ENCODE measurements at places on chromosomes 1 and 21.

- DNase-seq: no peak
These were observed 81.9 kb upstream of the GALNT2 start for GRCh38 chr1:229984992-229985612.

GRCh38 chr1:54465351-54465811 lies 59.2 kb upstream of the SSBP3 start:
- DNase-seq: no peak

GRCh38 chr21:37001441-37001840 lies 5.1 kb upstream of the RIPPLY3 start:
- DNase-seq: no peak

GRCh38 chr1:165759095-165759494 lies 9.6 kb downstream of the TMCO1 start:
- no peak for DNase-seq

DNA sequence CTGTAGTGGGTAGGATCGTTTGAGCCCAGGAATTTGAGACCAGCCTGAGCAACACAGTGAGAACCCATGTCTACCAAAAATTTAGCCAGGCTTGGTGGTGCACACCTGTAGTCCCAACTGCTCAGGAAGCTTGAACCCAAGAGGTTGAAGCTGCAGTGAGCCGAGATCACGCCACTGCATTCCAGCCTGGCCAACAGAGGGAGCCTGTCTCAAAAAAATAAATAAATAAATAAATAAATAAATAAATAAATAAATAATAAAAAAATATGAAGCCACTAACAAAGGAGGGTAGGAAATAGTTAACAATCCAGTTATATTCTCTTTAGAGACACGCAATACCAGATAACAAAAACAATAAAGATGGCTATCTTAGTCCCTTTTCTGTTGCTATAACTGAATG lies 11.9 kb upstream of the CBR3 start:
- DNase-seq: no peak

- no peak for DNase-seq
These were observed 15.5 kb downstream of the TNFRSF8 start for GRCh38 chr1:12078575-12078937.

DNA sequence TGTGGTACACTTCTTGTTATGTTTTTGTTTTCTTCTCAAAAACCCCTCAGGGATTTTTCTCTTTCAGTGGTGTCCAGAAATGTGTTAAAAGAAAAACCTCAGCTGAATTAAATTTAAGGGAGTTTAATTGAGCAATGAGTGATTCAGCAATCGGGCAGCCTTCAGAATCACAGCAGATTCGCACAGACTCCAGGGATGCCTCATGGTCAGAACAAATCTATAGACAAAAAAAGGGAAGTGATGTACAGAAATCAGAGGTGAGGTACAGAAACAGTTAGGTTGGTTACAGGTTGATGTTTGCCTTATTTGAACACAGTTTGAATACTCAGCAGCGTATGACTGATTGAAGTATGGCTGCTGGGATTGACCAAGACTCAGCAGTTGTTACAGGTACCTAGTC lies 86.2 kb downstream of the TLR5 start:
- no peak for DNase-seq

DNA sequence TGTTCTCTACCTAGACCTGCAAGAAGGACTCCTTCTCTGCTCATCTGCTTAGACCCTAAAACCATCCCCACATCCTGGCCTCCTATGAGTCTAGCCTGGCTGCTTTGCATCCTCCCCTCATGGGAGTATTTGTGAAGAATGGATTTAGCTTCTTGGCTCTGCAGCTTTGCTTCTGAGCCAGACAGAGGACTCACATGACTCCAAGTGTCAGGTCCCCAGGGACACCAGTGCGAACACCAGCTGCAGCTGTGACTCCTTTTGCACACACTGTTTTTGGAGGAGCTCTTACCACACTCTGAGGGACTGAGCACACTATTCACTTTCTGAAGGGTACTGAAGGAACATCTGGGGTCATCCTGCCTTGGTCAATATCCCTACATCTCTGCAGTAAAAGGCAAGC lies 131.8 kb upstream of the SGIP1 start:
- no peak for DNase-seq

GRCh38 chr1:27111626-27112573 lies 43.0 kb downstream of the SLC9A1 start:
- peak; percentile 33 for DNase-seq

DNA sequence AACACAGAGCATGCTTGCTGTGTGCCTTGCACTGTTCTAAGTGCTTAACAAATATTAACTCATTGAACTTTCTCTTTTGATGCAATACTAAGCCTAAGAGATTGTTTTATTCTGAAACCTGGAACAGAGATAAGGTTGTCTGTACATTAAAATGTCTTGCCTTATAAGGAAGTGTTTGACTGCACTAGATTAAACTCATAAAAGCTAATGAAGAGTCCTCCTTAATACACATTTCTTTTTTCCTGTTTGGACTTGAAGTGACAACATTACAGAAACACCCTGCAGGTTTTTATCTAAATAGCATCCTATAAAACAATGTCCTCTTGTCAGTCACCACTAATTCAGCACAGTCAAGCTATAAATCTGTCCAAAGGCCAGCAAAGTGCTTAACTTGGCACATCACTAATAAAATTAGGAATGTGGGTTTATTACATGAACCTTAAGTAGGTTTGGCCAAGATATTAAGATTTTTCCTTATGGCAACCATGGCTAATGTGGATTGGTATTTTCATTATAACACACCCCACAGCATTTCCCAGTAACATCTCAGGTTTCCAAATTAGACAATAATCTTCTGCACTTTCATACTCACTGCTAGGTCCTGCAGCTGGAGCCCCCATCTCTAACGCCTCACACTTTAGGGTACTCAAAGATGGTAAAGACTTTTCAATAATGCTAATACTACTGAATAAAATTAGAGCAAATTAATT lies 389.7 kb downstream of the LMO4 start:
- no peak for DNase-seq

GRCh38 chr1:28426831-28427230 lies 57.3 kb downstream of the PHACTR4 start:
- DNase-seq: no peak

DNA sequence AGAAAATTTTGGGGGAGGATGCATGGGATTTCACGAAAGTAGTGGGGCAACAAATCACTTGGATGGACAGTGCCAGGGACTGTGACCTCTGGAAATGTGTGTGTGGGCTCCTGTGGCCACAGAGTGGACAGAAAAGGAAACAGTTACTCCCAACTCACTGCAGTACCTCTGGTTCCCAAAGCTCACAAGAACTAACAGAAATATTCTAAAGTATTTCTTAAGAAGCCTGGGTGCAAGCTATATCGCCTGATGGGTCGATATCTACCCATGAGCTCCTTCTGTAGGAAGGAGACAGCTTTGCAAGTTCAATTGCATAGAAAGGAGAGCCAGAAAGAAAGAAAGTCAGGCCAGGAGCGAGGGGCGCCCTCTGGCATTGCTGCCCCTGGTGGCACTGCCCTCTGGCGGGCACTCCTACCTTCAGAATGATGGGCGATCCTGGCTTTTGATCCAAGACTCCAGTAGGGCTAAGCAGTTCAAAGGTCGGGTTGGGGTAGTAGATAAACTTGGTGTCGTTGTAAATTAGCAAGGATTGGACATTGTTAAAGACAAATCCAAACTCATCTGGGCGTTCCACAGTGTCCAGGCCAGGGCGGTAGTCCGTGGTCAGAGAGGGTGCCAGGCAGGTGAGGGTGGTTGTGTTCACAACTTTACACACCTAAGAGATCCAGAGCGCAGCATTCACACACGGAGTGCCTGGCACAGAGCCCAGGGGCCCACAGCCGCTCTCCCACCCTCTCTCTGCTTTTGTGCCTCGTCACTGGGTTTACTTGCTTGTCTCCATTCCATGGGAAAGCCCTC lies 134.7 kb upstream of the CD34 start:
- no peak for DNase-seq

DNA sequence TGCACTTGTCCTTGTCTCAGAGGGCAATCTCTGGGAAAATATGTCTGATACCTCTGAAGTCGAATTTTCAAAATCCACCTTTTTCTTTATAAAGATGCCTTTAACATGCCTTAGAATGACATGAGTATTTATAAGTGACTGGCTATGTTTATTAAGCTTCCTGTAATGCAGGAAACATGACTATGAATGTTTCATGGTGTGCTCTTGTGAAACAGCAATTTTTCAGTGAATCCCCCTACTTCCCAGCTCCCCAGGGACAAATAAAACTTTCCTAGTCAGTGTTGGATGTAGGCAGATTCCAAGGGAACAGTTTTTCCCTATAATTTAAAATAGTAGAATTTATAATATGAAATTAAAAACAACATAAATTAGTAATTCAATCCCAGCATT lies 437.0 kb downstream of the LMO4 start:
- no peak for DNase-seq

GRCh38 chr1:181612100-181612499 lies 128.8 kb downstream of the CACNA1E start:
- no peak for DNase-seq

All from activated naive CD8-positive, alpha-beta T cell treated with anti-CD3 and anti-CD28 coated beads, Interleukin-2, amount 50 U/mL, for 16 hours (primary cell).